Stimulated activated CD4-positive, alpha-beta T cell treated with anti-CD3 and anti-CD28 coated beads, TNF-alpha, amount 100 ng/mL, for 24 hours (primary cell): ENCODE measurements at places on chromosomes 4 and X.

DNA sequence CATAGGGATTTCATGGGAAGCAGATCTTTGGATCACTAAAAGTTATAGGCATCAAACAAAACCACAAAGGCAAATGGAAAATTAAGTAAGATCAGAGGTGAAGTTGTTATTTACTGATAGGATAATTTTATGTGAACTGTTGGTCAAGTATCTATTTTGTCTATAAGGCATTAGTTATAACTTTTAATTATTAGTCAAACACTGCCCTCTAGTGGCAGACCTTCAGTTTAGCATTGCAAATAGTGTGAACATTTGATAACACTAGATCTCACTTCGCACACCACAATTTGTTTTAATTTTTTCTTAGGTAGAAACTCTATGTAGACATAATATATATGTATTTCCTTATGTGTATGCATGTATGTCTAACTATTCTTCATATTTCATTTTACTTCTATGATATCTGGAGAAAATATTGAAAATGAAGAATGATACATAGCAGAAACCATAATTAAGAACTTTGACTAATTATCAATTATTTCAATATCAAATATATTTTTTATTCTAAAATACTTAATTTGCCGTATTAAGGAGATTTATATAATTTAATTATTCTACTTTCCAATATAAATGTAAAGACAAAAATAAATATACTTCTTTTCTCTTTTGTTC is 214.5 kb upstream of the TACR3 start:
- no peak for DNase-seq

DNA sequence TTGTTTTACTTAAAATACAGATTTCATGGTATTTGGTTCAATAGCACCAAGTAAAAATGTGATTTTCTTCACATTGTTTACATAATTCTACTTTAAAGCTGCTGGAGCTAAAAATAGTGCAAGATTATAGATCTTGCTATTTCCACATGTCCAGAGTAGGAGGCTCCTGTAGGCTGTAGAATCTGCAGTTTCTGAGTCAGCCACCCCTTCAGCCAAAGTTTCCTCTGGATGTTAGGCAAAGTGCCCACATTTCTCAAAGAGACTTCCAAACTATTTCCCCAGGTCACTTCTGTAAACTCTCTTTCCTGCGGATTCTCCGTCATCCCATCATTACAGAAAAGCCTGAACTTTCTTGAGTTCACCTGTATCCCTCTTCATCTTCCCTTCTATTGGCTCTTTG is 342.5 kb upstream of the FSTL5 start:
- no peak for DNase-seq

DNA sequence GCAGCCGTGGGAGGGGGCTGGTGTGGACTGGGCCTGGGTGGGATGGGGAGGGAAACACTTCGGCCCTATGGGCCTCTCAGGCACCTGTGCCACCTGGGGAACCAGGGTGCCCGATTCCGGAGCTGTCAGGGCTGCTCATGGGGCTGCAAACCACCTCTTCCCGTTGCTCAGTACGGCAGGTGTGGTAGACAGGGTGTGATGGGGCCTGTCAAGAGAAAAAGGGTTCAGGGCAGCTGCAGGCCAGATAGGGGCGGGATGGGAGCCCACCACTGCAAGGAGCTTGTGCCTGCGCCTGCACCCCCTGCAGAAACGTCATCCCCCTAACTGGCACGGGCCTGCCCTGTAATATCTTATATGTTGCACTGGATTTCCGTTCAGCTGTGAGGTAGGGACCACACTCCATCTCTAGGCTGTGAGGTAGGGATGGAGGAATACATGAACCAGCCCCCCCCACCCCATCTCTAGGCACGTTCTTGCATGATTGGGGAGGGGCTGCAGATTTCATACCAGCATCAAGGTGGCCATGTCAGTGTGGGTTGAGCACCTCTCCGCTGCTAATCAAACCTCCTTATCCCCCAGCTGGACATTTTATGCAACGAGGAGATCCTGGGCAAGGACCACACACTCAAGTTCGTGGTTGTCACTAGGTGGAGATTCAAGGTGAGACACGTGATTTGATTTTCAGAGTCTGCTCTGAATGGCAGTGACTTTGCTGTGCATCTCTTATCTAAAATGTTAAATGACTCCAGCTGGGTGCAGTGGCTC is 59.0 kb downstream of the PCGF3 start:
- DNase-seq: no peak

GRCh38 chr4:76147454-76148141 is 599 bp downstream of the NUP54 start:
- peak; percentile 10 for DNase-seq

GRCh38 chr4:112296949-112297880 is at the start of gene ALPK1:
ALPK1 (plus strand) TSS chr4:112297369.
- no peak for DNase-seq

- DNase-seq: no peak
Observed at GRCh38 chrX:9467146-9467545, 2.3 kb downstream of the TBL1X start.

- DNase-seq: no peak
Observed at GRCh38 chrX:8730812-8731558, 952 bp downstream of the ANOS1 start.

- DNase-seq: no peak
Observed at GRCh38 chr4:168514249-168514852, 17.5 kb downstream of the PALLD start.

DNA sequence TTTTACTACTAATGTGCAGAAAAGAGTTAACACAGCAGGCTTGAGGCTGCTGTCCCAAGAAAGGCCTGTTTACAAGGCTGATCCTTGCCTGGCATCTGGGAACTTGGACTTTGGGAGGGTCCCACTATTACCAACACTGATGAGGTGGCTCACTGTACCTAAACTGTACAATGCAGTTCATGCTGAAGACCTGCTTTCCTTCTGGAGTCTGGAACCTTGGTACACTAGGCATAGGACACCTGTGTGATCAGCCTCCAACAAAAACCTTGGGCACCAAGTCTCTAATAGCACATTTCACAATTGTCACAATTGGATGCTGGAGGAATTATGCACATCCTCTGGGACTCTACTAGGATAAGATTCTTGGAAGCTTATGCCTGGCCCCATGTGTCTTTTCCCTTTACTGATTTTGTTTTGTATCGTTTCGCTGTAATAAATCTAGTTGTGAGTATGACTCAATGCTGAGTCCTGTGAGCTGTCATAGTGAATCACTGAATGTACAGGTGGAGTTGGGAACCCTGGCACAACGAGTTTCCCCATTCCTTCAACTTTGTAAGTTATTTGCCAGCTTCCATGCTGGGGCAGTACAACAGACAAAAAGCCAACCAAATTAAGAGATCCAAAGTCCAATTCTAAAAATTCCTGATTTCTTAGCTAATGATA is 45.9 kb downstream of the TEC start:
- no peak for DNase-seq

DNA sequence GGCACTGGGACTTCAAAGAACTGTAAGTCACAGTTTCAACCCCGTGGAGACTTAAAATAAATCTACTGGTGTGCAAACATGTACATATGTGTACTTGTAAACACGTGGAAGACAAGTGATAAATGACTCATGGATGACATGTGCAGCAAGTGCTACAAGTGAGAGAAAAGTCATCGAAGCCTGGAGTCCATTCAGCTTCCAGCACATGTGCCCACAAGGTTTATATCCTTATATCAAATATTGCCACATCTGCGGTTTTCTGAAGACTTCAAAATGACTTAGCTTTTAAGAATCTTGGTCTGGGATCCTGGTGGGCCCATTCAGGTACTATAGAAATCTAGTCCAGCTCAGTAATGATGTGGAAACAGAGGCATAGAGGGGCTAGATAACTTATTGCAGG is 33.0 kb upstream of the TTC29 start:
- no peak for DNase-seq

- DNase-seq: peak; percentile 10
Observed at GRCh38 chrX:41118156-41118555, 32.9 kb downstream of the USP9X start.

GRCh38 chr4:107996949-107997788 is 7.5 kb downstream of the HADH start:
- no peak for DNase-seq

- no peak for DNase-seq
Observed at GRCh38 chr4:88881227-88881569, 175.8 kb downstream of the FAM13A start.
